ENCODE measurements at places on chromosomes 3 and 15. TPM values are rescaled to one million over a fixed set of nuclear protein-coding genes. Genes with fewer than 3 reads are reported as not detected.
A peak's percentile ranks its signal among the peaks of the same experiment; 100 is the strongest.

CTXN2 gene
- not detected for total RNA-seq

DNA sequence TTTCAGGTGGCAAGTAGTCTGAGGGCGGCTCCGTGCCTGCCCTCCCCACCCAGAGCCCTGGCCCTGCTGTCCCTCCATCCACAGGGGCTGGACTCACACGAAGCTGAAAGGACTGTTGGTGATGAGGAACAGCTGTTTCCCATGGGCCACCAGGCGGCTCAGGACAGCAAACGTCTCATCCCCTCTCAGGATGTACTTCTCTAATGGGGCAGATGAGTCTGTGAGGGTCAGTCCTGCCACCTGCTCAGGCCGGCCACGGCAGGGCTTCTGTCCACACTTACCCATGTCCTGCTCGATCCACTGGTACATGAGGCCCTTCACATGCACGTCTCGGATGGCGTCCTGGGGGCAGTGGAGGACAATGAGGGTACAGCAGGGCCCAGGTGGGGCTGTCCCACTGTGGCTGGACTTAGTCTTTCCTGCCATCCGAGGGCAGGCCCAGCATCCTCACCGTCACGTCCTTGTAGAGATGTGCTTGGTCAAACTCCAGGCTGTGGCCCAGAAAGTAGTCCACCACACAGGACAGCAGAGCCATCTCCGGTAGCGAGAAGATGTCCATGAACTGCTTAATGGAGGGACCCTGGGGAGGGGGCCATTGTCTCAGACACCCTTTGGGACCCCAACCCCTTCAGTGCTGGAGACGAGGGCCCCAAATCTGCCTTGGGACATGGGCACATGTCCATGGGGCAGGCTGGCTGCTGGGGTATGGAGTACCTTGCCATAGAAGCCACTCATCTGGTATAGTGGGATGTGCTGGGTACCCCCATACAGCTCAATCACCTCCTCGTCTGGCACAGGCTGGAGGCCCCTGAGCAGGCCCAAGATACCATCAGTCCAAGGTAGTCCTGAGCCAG lies 5.7 kb downstream of the NT5DC2 start:
- H3K4me3 ChIP-seq: no peak overlapping the region
- peaks cover 13% of the 10 kb centered on the region for H3K4me1 ChIP-seq
- no peak overlapping the region for H3K27ac ChIP-seq
- no peaks in the 10 kb centered on the region for H3K27me3 ChIP-seq
- peaks cover 10% of the 10 kb centered on the region for H3K36me3 ChIP-seq
- DNase-seq: no peak

DNA sequence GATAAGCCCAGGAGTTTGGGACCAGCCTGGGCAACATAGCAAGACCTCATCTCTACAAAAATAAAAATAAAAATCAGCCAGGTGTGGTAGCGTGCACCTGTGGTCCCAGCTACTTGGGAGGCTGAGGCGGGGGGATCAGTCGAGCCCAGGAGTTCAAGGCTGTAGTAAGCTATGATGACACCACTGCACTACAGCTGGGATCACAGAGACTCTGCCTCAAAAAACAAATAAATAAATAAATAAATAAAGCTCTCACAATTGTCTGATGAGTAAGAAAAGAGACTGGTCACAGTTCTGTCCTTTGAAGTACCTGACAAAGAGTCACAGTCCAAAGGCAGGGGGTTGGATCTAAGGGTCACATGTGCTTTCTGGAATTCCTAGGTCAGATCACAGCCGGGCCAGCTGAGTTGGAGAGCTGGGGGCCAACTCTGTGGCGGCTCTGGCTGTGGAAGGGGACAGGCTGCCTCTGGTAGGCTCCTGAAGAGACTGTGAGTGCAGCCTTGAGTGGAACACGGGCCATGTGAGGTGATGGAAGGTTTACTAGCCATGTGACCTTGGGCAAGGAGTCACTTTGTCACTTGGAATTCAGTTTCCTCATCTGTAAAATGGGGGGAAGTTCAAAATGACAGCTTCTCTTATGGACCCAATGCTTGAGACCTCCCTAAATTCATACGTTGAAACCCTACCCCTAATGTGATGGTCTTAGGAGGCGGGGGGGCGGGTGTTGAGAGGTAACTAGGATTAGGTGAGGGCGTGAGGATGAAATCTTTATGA lies 47.2 kb downstream of the WHAMM start:
- no peaks in the 10 kb centered on the region for H3K27me3 ChIP-seq
- no peak overlapping the region for H3K27ac ChIP-seq
- no peaks in the 10 kb centered on the region for H3K4me1 ChIP-seq
- H3K4me3 ChIP-seq: no peak overlapping the region

TMEM212 gene
- not detected for total RNA-seq

DNA sequence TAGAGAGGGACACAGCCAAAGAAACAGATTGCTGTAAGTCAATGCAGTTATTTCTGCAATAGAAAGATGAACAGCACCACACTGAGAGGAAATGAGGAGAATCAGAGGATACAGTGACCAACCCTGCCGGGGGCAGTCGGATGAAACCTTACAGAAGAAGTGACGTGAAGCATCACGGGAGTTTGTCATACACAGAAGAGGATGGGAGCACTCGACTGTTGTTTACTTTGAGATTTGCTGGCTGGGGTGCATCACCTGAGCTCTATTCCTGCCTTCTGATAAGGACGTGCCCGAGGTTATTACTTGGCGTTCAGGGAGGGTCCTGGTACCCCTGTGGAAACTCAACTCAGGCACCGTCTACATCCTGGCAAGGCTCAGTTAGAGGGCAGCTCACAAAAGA lies 45.4 kb downstream of the MAGEF1 start:
- no peaks in the 10 kb centered on the region for H3K36me3 ChIP-seq
- H3K4me1 ChIP-seq: no peaks in the 10 kb centered on the region
- H3K27me3 ChIP-seq: no peaks in the 10 kb centered on the region
- DNase-seq: no peak
- H3K27ac ChIP-seq: no peak overlapping the region
- H3K4me3 ChIP-seq: no peak overlapping the region

GRCh38 chr3:36813305-36813704 lies 49.0 kb upstream of the DCLK3 start:
- no peak for DNase-seq
- no peak overlapping the region for H3K4me3 ChIP-seq
- no peak overlapping the region for H3K27ac ChIP-seq
- H3K36me3 ChIP-seq: no peaks in the 10 kb centered on the region
- no peaks in the 10 kb centered on the region for H3K4me1 ChIP-seq

- H3K27me3 ChIP-seq: no peaks in the 10 kb centered on the region
- H3K27ac ChIP-seq: no peak overlapping the region
- H3K4me1 ChIP-seq: no peaks in the 10 kb centered on the region
- DNase-seq: peak; percentile 24
- no peak overlapping the region for H3K4me3 ChIP-seq
These were observed 15.5 kb upstream of the LYZL4 start for GRCh38 chr3:42425736-42426407.

- H3K36me3 ChIP-seq: no peaks in the 10 kb centered on the region
- peaks cover 8% of the 10 kb centered on the region for H3K4me1 ChIP-seq
- no peak overlapping the region for H3K27ac ChIP-seq
- no peak for DNase-seq
These were observed 37.8 kb downstream of the SSUH2 start for GRCh38 chr3:8606701-8607231.

DNA sequence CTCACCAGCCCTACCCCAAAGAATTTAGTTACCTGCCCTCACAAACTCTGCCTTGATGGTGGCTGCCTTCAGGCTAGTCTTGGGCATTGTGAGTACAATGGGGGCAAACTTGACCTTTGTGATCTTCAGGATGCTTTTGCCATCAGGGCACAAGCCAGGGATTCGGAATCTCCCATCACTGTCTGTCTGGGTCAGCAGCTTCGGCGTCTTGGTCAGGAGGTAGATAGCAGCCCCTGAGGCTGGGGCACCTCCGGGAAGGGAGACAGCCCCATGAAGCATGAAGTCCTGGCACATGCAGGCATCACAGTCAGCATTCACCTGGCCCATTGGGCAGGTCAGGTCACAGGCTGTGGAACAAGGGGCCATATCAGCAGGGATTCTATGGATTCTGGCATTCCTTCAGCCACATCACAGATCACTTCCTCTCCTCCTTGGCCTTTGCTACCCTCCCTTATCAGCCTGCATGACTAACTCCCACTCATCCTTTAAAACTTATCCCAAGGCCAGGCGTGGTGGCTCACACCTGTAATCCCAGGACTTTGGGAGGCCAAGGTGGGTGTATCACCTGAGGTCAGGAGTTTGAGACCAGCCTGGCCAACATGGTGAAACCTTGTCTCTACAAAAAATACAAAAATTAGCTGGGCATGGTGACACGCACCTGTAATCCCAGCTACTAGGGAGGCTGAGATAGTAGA lies 6.9 kb downstream of the CILP start:
- no peaks in the 10 kb centered on the region for H3K27me3 ChIP-seq
- H3K27ac ChIP-seq: no peak overlapping the region
- no peaks in the 10 kb centered on the region for H3K36me3 ChIP-seq
- no peak overlapping the region for H3K4me3 ChIP-seq
- H3K4me1 ChIP-seq: no peaks in the 10 kb centered on the region
- DNase-seq: no peak

GRCh38 chr15:67150023-67150860 lies 84.8 kb downstream of the SMAD3 start:
- H3K4me3 ChIP-seq: peak overlapping the region; percentile 19
- no peaks in the 10 kb centered on the region for H3K36me3 ChIP-seq
- H3K27me3 ChIP-seq: 0 out of 2 replicates have a peak, but pooled peaks cover 4% of the 10 kb centered on the region

GRCh38 chr15:38696109-38696727 lies 131.6 kb upstream of the RASGRP1 start:
- H3K4me1 ChIP-seq: no peaks in the 10 kb centered on the region
- no peak overlapping the region for H3K27ac ChIP-seq
- no peaks in the 10 kb centered on the region for H3K27me3 ChIP-seq
- no peak for DNase-seq

DNA sequence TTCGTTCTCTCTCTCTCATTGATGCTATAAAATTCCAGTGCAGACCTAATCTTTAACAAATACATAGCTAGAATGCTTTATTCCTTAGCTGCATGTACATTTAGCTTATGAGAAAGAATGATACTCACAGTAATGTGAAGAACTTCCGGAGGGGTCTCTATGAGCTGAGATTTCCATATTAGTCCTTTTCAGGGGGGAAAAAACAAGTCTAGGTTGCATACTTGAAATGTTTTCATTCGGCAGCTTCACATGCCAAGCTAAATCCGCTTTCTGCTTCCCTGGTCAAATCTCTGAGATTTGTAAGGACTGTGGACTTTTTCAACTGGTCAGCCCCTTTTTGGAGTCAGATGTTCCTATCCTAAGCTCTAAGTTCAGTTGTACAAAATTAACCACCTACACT lies 111.5 kb upstream of the COL8A1 start:
- peak overlapping the region; percentile 18 for H3K27ac ChIP-seq
- no peaks in the 10 kb centered on the region for H3K27me3 ChIP-seq
- no peaks in the 10 kb centered on the region for H3K36me3 ChIP-seq
- peak overlapping the region; percentile 21 for H3K4me3 ChIP-seq

KLF15 gene
- total RNA-seq: 14.0 TPM

DNA sequence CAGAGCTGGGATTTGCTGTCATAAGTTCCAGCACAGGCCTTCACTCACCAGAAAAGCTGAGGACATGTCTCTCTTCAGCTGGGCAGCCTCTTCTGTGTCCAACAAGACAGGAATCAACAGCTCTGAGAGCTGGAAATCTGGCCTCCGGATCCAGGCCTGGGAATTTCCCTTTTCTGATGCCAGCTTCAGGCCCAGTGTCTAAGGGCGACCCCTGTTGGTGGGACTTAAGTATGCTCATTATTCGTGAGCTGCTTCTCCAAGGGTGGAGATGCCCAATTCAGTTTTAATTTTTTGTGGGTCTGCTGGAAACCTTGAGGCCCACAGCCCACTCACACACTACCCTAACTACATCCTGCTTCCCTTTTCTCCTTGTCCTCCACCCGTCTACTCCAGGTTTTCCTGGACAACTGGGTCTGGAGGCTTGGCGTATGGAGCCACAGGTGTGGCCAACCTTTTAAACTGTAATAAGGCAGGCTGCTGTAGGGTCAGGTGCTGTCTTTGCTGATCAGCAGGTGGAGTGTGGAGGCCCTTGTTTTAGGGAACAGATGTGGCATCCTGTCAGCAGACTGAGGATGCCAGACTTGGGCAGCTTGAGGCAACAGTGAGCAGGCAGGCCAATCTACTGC lies 2.6 kb upstream of the CEMIP start:
- H3K27ac ChIP-seq: no peak overlapping the region
- DNase-seq: peak; percentile 88
- H3K36me3 ChIP-seq: no peaks in the 10 kb centered on the region
- peaks cover 39% of the 10 kb centered on the region for H3K27me3 ChIP-seq

- H3K4me3 ChIP-seq: peak overlapping the region; percentile 93
- H3K27ac ChIP-seq: no peak overlapping the region
- no peak for DNase-seq
- peaks cover 3% of the 10 kb centered on the region for H3K36me3 ChIP-seq
These were observed 1.2 kb downstream of the OSBPL11 start for GRCh38 chr3:125594125-125594524.

DNA sequence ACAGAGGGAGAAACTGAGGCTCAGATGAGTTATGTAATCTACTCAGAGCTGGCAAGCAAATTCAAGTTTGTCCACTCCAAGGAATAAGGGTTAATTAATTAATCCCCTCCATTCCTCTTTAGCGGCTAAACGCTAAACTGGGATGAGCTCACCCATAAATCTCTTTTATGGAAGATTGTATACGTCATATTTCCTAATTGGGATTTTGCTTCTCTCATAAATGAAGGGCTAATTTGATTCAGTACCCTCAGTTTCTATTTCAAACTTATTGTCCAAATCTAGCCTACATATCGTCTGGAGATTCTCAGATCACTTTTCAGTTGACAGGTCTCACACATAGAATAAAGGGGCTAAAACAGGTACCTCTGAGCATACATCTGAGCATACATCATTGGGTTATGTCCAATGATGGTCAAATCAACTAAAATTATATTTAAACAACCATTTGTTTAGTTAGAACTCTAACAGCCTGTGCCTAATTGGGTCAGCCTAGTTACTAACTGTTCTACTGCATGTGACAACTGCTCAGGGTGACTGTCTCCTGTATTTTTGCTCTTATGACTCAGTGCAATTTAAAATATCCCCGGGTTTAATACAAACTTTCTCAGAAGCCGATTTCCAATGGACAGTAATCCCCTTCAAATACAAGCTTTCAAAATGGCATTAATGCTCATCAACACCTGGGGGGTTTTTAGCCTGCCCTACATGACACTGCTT lies 57.6 kb upstream of the PLXND1 start:
- no peaks in the 10 kb centered on the region for H3K27me3 ChIP-seq
- no peaks in the 10 kb centered on the region for H3K36me3 ChIP-seq
- DNase-seq: no peak
- H3K27ac ChIP-seq: 0 out of 2 replicates have a peak overlapping the region, but pooled peaks have one; percentile 22
- H3K4me1 ChIP-seq: no peaks in the 10 kb centered on the region

GOLGA8G gene
- total RNA-seq: not detected

- H3K4me1 ChIP-seq: peaks cover 6% of the 10 kb centered on the region
- no peak overlapping the region for H3K27ac ChIP-seq
- H3K4me3 ChIP-seq: no peak overlapping the region
- no peaks in the 10 kb centered on the region for H3K27me3 ChIP-seq
These were observed 30.5 kb downstream of the ACAN start for GRCh38 chr15:88833731-88834100.

DNA sequence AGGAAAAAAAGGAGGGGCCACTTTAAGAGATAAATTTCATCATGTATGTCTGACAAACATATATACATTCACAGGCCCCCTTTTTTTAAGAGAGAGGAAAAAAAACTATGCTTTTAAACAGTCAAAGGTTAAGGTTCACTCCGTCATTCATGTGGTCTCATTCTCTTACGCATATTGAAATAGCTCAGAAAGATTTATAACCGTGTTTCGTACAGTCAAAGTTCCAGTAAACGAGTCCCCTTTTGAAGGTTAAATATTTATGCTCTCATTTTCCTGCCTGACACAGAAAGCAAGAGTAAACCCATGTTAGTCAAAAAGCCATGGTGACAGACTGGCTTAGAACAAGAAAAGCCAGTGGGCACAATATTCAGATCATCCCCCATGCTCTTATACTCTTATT lies 248.0 kb upstream of the ARRDC4 start:
- H3K4me3 ChIP-seq: no peak overlapping the region
- no peak overlapping the region for H3K27ac ChIP-seq
- H3K27me3 ChIP-seq: no peaks in the 10 kb centered on the region
- DNase-seq: no peak
- H3K36me3 ChIP-seq: no peaks in the 10 kb centered on the region
- H3K4me1 ChIP-seq: no peaks in the 10 kb centered on the region
